Hindlimb muscle (tissue), 1 donor: ENCODE measurements at places on chromosomes 3 and 15. TPM values are rescaled to one million over a fixed set of nuclear protein-coding genes. Genes with fewer than 3 reads are reported as not detected.

DNA sequence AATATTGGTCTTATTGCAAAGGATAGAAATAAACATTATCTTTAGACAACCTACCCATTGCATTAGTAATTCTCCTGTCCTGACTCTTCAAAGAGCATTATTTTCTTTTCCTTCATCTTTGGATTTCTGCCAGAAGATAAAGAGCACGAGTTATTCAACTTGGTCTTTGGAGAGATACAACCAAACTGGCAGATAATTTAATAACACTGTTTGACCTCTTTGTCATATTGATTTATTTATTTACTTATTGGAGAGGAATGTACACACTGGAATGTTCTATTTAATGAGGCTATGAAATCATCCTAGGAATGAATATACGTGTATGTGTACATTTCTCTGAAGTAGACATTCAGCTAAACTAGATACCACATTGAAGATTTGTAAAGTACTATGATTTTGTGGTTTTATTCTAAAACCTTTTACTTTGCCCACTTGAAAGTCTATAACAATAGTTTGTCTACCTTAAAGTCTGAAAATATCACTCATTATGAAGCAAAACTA, 462.1 kb downstream of the C3orf38 start:
- no peak for DNase-seq

BCHE gene
- polyA plus RNA-seq, result 53.2 TPM

ATP13A4 gene
- 0.72 TPM for polyA plus RNA-seq

DNA sequence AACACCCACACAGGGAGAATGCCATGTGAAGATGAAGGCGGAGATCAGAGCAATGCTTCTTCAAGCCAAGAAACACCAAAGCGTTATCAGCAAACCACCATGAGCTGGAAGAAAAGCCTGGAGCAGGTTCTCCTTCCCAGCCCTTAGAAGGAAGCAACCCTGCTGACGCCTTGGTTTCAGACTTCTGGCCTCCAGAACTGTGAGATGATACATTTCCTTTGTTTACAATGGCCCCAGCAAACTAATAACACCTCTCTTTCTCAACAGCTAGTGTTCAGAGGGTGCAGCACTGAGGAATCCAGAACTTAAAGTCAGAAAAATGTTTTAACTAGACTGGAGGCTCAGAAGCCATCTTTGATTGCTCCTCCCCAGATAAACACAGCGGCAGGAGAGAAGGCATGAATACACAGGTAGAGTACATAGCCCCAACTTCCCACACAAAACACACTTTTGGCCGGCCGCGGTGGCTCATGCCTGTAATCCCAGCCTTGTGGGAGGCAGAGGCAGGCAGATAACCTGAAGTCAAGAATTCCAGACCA, 132.4 kb upstream of the LPP start:
- no peak for DNase-seq

DNA sequence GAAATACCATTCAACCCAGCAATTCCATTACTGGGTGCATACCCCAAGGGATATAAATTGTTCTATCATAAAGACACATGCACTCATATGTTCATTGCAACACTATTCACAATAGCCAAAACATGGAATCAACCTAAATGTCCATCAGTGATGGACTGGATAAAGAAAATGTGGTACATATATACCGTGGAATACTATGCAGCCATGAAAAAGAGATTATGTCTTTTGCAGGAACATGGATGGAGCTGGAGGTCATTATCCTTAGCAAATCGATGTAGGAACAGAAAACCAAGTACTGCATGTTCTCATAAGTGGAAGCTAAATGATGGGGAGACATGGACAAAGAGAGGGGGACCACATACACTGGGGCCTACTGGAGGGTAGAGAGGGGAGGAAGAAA, 5.5 kb upstream of the MYRIP start:
- DNase-seq, result no peak

- DNase-seq, result no peak
Measured at GRCh38 chr15:87121336-87121735, 1041.7 kb downstream of the AGBL1 start.

- no peak for DNase-seq
Measured at GRCh38 chr3:3826521-3826920, 27.3 kb downstream of the LRRN1 start.

GRCh38 chr3:128482666-128483656, 10.0 kb downstream of the GATA2 start:
- no peak for DNase-seq

DNA sequence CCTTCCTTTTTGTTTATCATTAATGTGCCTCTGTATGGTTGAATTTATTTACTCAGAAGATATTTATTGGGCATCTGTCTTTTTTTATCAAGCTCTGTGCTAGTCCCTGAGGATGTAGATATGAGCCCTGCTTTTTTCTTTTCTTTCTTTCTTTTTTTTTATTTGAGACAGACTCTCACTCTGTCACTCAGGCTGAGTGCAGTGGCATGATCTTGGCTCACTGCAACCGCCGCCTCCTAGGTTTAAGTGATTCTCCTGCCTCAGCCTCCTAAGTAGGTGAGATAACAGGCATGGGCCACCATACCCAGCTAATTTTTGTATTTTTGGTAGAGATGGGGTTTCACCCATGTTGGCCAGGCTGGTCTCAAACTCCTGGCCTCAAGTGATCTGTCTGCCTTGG, 58.5 kb downstream of the MBNL1 start:
- no peak for DNase-seq
